ENCODE measurements at places on chromosomes 7 and 10.
A peak's percentile ranks its signal among the peaks of the same experiment; 100 is the strongest.

- no peak for DNase-seq
Measured at GRCh38 chr10:83935339-83935736, 204.0 kb upstream of the GHITM start.

DNA sequence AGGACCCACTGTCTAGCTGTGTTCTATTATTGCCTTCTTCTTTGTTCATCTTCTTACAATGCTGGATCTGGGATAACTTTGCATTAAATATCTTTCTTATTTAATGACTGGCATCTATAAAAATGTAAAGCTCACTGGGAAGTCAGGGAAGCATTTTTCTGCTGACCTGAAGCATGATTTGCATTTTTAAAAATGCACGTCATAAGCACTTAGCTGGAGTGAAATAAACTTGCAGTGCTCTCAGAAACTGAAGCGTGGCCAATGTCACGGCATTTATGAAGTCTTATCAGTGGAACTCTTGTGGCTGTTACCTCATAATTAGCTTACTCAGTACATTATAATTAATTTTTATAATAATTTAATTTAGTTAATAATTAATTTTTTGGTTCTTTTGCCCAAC lies 59.1 kb downstream of the FRMD4A start:
- DNase-seq: no peak

DNA sequence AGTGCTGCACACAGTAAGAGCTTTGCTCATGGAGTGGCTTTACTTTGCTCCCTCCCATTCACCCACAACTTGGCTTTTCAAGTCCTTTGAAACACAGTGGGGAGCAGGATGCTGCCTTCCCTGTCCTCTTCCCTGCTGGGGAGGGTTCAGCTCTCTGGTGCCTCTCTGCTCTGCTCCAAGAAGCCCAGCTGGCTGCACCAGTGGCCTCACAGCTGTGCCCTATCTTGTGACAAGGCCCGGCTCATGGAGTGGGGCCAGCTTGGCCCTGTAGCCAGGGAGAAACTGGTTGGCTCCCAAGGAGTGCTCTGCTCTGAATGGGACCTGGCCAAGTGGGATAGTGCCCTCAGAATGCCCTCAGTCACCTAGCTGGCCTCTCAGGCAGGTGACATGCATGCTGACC lies 212.3 kb upstream of the ZMIZ1 start:
- DNase-seq: no peak

DNA sequence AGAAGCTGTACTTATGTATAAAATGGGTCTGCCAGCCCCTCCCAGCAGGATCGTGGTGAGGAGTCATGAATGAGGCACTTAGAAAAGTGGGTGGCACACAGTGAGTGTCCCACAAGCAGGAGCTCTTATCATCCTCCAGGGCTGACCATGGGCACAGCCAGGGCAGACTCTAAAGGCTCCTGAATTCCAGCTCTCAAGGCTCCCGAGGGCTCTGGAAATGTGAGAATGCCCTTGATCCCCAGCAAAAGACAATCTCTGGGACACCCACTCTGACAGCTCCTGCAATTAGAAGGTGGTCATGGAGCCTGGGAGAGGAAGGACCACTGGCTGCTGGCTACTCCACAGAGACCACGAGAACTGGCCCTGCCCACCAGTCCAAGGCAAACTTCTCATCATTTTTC lies 1.6 kb downstream of the VSTM4 start:
- no peak for DNase-seq

- no peak for DNase-seq
Measured at GRCh38 chr7:8480527-8480926, 47.1 kb downstream of the NXPH1 start.

GRCh38 chr10:127851661-127852194 lies 41.0 kb downstream of the CLRN3 start:
- DNase-seq: no peak

- DNase-seq: no peak
Measured at GRCh38 chr7:23431702-23432199, 38.5 kb downstream of the IGF2BP3 start.

- DNase-seq: no peak
Measured at GRCh38 chr10:27770181-27770580, 24.6 kb upstream of the MKX start.

GRCh38 chr7:44897309-44897708 lies 12.0 kb upstream of the PURB start:
- DNase-seq: no peak

- DNase-seq: no peak
Measured at GRCh38 chr7:46450425-46450824, 529.4 kb upstream of the IGFBP3 start.

GRCh38 chr7:40015790-40016296 lies 65.8 kb downstream of the CDK13 start:
- DNase-seq: no peak

GRCh38 chr7:71752171-71752935 lies 620.4 kb downstream of the GALNT17 start:
- DNase-seq: peak; percentile 55

DNA sequence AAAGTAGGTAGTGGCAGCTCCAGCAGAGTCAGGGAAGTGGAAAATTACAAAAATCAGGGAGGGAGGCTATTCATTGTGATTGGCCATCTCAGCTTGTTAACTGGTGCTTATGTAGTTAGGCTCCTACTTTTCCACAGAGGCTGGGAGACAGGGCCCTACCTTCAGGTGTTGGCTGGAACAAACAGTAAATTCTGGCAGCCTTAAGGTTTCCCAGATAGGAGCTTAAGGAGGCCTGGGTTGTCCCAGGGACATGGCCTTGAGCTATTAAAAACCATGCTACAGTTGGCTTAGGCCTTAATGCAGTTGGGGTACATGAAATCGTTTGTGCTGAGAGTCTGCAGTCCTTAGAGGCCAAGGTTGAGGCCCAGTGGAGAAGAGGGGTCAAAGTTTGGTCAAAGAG lies 324.5 kb downstream of the LHFPL3 start:
- no peak for DNase-seq

- DNase-seq: no peak
Measured at GRCh38 chr10:11654659-11655058, 43.2 kb upstream of the USP6NL start.

- DNase-seq: no peak
Measured at GRCh38 chr10:70673043-70673928, 980 bp downstream of the ADAMTS14 start.

GRCh38 chr10:58044072-58044471 lies 223.6 kb downstream of the IPMK start:
- no peak for DNase-seq

DNA sequence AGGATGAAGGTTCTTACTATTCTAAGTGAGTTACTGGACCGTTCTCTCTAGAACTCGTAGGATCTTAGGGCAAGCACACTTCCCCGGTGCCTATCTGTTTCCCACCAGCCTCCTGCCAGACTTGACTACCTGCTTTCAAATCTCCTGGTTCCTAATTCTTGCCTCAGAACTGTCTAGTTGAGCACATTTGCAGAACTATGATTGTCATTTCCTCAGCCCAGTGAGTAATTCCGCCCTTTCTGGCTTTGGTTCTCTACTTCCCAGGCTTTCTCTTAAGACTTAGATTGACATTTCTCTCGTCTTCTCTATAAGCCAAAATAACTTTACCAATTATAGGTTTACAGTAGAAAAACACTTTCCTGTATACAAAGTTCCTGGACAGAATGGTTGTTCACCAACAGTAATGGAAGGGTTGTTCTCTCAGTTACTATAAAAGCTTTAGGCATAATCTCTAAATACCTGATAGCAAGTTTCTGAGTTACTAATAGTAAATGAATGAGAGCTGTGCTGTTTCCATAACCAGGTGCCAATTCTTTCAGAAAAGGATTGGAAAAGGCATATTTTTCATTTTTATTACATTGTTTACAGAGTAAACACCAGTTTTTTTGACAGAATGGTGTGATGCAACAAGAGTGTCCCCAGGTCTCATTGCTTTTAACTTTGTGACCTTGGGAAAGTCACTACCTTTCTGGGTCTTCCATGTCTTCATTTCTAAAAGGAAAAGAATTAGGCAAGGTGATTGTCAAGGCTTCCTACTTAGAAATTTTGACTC lies 41.1 kb downstream of the PLEKHA8 start:
- DNase-seq: no peak

GRCh38 chr7:107168233-107169119 lies at the start of gene HBP1:
TSS of gene HBP1 (plus strand) at chr7:107169003. CDS start at chr7:107179894, 10,891 bp downstream.
- peak; percentile 81 for DNase-seq

DNA sequence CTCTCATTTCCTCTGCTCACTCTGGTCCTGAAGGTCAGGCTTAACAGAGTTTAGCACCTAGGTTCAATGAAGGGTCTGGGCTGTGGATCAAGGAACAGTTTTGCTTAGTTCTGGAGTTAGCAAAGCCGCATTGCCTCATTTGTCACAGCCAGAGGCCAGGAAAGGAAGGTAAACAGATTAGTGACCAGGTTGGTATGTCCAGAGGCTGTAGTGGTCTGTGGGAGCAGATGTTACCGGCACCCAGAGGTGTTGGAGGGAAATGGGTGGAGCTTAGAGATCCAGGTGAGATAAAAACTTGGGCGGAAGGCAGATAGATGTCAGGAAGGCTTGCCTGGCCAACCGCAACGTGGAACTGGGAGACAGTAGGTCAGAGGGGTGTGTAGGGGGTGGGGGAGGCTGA lies 36.6 kb upstream of the ZMIZ2 start:
- DNase-seq: no peak

DNA sequence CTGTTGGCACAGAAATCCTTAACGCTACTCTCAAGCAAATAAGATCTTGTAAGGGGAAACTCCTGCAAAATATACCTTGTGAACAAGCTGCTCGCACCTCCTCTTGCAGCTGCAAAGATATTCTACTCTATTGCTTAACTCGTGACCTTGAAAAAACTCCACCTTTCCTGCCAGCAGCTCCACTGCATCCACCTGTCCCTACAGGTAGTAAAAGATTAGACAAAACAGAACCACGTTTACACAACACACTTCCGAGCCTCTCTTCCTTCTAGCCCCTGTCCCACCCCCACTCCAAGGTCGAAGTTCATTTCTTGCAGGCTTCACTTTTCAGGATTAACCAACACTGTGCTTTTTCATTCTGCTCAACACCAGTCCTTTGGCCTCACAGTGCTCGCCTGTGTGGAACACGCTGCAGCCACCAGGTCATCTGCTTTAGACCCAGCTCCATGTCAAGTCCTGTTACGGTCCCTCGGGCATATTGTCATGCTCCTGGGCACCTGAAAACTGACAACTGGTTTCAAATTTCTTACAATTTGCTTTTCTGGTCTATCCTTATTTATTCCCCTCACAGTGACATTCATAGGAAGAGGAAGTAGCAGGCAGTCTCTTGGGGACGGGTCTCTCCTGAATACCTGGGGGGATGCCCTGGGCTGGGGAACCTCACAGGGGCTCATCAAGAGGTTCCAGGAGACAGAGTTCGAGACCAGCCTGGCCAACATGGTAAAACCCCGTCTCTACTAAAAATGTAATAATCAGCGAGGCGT lies 165.8 kb upstream of the KLF14 start:
- no peak for DNase-seq

- DNase-seq: no peak
Measured at GRCh38 chr10:21919906-21920305, 83.6 kb downstream of the DNAJC1 start.

- no peak for DNase-seq
Measured at GRCh38 chr10:101529207-101529606, 58.9 kb downstream of the POLL start.

DNA sequence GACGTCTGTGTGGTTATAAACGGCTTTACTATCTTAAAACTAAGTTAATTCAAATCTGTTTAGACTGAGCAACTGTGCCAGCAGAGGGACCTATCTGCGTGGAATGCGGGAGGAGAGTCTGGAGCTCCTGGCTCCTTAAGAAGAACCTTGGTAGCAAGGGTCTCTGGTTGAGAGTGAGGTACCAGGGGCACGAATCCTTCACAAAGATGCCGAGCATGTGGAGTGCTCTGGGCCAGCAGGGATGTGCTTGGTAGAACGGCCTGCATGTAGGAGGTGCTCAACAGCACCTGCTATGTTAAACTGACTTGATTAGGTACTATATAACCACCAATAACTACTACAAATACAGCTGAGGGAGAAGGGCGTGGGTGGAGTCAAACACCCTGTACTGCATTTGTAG lies 102.6 kb downstream of the VIPR2 start:
- DNase-seq: no peak

- DNase-seq: no peak
Measured at GRCh38 chr7:22948770-22949169, 65.2 kb downstream of the HYCC1 start.

DNA sequence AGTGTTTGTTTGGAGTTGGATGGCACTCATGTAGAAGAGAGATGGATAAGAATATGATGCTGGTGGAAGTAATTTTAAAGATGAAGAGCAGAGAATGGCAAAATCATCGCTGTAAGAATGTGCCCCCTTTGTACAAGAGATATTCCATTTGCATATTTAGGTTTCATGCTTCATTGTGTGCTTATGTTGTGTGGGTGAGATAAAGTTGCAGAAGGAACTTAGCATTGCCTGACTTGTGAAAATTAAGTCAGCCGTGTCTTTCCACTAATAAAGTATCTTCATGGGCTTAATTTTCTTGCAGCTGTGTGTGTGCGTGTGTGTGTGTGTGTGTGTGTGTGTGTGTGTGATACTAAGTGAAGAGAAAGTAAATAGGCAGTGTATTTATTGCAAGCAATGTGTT lies 381.9 kb downstream of the OTUD1 start:
- no peak for DNase-seq

- no peak for DNase-seq
Measured at GRCh38 chr7:150620617-150621371, 11.4 kb downstream of the GIMAP6 start.

DNA sequence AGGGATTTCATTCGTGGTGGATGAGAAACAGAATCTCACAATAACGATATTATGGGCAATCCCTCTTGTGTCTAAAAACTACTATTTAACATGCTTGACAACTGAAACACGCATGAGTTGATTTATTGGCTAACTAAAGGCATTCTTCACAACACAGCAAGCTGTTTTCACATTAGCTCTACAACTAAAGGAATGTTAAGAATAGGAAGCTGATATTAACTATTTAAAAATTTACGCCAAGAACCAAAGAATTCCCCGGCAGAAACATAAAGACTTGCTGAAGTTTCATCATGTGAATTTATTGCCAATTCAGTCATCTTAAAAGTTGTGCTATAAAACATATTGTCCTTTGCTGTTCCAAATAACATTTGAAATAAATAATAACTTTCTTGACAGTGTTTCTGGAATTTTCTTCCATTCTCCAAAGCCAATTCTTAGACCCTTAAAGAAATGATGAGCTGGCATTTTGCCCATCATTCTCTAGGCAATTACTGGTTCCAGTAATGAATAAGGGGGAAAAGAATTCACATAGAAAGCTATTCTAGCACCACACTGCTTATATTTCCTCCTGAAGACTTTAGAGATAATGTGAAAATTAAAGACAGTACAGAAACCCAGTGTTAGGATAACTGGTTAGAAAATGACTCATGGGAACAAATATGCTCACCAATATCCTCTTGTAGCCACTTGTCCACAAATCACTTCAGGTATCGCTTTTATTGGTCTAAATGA lies 233.1 kb downstream of the PARD3 start:
- no peak for DNase-seq

- DNase-seq: no peak
Measured at GRCh38 chr10:58217612-58218011, 50.1 kb downstream of the IPMK start.

- DNase-seq: no peak
Measured at GRCh38 chr7:151252961-151253711, 4.6 kb upstream of the SMARCD3 start.

- DNase-seq: no peak
Measured at GRCh38 chr10:97827702-97828291, 21.8 kb upstream of the GOLGA7B start.
